ENCODE measurements at places on chromosomes 1 and 21.

DNA sequence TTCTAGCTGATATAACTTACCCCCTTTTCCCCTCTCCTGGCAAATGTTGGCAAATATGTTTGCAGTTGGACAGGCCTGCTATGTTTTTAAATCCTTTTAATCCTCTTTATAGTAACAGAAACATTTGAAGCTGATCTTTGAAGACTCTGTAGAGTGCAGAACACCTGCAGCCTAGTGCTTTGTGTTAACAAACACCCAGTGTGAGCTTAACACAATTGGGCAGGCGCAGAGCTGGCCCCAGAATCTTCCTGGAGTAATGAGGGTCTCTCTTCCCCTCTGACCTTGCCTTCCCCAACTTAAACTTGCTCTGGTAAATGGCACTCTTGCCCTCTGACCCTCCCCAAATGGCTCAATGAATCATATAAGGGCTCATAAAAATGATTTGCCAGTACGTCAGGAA, 247.9 kb upstream of the LYPLAL1 start:
- DNase-seq, result no peak

GRCh38 chr1:39406533-39407450, 84.6 kb upstream of the BMP8A start:
- no peak for DNase-seq

GRCh38 chr21:35933466-35933865, 126.9 kb downstream of the SETD4 start:
- no peak for DNase-seq

GRCh38 chr1:168504064-168504837, 39.5 kb downstream of the XCL2 start:
- DNase-seq, result no peak

DNA sequence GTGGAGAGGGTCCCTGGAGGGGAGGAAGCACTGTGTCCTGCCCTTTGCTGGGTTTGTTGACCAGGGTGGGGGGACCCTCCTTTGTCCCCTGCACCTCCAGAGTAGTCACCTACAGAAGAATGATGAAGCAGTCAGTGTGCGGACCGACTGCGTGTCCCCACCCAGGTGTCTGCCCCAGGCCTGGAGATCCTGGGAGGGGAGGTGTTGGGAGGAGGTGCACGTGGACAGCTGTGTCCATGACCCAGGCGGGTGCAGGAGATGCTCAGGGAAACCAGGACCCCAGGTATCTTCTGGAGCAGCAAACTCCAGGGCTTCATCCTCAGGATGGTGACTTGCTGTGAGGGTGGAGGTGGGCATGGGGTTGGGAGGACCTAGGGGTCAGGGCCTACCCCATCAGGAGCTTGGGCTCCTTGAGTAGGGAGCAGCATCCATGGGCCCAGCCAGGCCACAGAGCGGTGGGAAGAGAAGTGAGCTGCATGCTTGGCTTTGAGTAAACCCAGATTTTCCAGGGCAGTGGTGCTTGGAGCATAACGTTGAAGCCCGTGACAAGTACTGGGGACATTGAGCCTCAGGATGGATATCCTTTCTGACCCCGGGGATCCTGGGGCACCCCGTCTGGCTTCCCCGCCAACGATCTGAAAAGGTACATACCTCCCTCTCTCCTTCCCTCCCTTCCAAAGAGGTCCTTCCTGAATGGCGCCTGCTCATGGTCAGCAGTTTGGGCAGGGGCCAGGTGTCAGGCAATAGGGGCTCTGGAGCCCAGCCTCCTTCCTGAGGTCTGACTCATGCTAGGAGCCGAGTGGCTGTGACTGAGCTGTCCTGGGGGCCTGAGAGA, 13.7 kb downstream of the ACTRT2 start:
- DNase-seq, result no peak

- DNase-seq, result no peak
Measured at GRCh38 chr1:17757426-17757825, 2.3 kb downstream of the ACTL8 start.

GRCh38 chr21:29462479-29462878, 163.8 kb downstream of the BACH1 start:
- no peak for DNase-seq

DNA sequence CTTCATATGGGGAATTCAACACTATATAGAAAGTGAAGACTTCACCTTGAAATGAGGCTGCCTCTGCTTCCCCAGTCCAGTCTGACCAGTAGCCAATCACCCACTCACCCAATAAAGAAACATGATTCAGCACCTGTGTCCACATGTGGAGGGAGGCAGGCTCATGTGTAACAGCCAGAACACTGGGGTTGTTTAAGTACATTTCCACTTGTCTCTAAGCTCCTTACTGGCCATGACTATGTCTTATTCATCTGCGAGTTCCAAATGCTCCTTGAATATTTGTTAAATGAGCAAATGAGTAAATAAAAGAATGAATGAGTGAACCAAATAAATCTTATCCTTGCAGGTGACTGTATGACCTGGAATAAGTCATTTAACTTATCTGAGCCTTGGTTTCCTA, 100.1 kb downstream of the BRINP2 start:
- no peak for DNase-seq

DNA sequence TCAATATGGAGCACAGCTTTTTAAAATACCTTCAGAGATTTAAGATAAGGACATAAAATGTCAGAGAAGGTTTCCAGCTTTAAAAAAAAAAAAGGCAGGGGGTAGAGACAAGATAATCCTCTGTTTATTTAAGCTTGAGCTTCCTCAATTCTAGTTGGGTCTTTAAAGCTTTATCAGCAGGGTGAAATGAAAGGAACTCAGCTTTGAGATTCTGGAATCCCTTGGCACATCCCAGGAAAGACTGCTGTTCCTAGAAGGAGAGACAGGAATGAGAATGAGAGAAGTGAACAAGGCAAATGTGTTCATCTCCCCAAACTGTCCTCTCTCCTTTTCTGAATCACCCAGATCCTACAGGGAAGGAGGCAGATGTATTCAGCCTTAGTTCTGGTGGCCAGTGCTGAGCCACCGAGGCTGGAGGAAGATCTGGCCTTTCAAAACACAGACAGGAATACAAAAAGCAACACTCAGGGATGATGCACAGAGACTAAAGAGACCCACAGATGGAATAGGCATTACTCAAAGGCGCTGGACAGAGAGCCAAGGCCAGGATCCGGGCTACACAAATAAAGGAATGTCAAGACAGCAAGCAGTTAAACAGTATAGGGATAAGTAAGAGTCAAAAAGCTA, 385.8 kb upstream of the DUSP10 start:
- DNase-seq, result no peak

GRCh38 chr1:154325583-154326545, 539 bp downstream of the ATP8B2 start:
- DNase-seq, result peak; percentile 67

GRCh38 chr1:231774719-231775335, 148.2 kb downstream of the DISC1 start:
- no peak for DNase-seq

DNA sequence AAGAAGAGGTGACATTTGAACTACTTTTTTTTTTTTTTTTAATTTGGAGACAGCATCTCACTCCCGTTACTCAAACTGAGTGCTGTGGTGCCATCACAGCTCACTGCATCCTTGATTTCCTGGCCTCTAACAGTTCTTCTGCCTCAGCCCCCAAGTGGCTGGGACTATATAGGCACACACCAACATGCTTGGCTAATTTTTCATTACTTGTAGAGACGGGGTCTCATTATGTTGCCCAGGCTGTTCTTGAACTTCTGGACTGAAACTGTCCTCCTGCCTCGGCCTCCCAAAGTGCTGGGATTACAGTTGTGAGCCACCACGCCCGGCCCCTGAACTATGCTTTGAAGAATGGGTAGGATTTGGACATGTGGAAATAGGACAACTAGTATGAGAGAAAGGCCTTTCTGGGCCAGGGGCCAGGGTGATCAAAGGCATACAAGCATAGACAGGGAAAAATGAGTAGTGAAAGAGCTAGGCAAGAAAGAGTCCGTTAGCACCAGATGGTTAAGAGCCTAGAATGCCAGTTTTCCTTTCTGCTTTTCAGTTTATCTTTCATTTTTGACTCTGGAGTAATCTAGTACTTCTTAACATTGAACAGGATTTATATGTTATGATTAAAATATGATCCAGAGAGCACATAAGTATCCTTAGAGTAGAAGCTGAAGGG, 6.3 kb downstream of the RABGAP1L start:
- DNase-seq, result peak; percentile 92

DNA sequence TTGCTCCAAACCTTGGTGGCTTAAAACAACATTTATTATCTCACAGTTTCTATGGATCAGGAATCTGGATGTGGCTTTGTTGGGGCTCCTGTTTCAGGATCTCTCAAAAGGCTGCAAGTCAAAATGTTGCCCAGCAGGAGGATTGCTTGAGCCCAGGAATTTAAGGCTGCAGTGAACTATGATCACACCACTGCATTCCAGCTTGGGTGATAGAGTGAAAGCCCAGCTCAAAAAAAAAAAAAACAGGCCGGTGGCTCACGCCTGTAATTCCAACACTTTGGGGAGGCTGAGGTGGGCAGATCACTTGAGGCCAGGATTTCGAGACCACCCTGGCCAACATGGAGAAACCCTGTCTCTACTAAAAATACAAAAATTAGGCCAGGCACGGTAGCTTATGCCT, 30.0 kb downstream of the BCAS2 start:
- no peak for DNase-seq

DNA sequence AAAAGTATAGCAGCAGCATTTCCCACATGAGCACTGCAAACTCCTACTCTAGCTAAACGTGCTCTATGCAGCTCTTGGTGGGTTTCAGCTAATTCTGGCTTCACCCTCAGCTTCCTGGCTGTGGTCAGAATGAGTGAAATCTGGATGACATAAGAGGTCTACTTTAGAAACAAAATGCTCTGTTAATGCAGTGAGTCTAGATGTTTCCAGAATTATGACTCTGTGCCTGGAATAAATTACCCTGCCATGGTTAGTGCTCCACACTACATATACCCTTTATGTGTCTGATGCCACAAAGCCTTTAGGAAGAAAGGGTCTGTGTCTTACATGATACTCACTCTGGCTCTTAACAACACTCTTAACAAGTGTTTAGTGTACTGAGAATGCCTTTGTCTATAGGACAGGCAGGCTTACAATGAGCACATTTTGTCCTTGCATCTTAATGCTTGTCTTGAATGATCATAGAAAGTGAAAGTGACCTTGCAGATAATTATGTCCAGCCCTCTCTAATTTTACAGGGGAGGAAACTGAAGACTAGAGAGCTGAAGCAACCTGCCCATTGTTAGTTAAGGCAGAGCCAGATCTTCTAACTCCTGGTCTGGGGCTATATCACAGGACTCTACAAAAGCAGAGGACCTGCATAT, 9.2 kb downstream of the S100A10 start:
- DNase-seq, result no peak

- no peak for DNase-seq
Measured at GRCh38 chr21:39842741-39843459, 24.3 kb upstream of the PCP4 start.

DNA sequence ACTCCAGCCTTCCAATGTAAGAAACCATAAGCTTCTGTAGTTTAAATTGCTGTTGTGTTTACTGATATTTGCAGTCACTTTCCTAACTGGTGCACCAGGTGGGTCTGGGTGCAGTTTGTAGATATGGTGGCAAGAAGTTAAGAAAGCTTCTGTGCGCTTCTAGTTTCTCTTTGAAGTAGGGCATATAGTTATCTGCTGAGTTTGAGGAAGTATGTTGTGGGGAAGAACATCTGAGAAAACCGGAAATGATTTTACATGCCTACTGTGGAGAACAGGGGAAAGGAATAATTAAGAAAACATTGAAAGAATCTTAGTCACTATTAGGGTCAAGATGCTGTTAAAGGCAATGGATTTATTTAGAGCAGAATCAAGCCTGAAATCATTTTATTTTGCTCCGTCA, 14.9 kb upstream of the SLC44A5 start:
- no peak for DNase-seq

DNA sequence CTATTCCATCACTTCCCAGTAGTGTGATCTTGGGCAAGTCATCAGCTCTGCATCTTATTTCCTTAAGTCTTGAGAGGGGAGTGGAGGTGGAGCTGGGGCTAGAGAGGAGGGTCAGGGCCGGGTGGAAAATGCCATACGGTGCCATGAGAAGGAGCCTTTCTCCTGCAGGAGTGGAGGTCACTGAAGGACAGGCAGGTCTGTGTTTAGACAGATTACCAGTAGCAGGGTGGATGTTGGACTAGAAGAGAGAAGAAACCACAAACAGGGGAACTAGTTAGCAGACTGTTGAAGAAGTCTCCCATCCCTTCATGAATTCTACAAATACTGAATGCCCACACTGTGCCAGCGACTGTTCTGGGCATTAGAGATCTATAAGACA, 13.9 kb upstream of the CPT2 start:
- no peak for DNase-seq

DNA sequence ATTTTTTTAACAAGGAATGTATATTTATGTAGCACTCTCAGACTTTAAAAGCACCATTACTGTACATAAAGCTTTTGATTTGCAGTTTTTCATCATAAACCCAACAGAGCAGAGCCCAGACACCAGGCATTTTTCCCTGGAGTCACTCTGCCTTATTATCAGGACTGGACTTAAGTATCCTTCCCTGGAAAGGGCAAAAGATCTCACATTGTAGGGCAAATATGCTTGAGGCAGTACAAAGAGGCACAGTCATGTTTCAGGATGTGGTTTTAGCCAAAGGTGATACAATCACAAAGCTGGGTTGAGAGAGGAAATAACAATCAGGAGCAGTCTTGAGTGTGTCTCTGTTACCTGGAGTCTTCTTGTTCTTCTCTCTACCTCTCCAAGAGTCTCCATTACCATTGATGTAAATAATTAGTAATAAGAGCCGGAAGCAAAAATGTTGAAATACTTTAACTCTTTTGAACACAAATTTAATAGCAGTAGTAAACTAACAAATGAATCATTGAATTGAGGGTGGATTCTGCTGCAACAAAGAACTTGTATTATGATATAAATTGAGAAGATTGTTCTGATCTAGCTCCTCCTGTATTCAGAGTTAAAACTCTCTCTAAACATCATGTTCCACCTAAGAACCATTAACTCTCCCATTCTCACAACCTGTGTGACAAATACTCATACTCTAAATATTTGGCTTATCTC, 160.5 kb downstream of the LTN1 start:
- DNase-seq, result no peak

DNA sequence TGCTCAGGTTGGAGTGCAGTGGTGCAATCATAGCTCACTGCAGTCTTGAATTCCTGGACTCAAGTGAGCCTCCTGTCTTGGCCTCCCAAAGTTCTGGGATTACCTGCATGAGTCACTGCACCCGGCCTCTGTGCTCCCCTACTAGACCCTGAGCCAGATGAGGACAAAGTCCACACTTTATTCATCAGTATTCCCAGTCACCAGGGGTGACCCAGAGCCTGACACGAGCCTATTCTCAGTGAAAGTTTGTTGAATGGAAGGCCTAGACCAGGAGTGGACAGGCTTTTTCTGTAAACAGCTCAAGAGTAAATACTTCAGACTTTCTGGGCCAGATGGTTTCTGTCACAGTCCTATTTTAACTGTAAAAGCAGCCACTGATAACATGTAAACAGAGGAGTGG, 68.2 kb downstream of the MAB21L3 start:
- DNase-seq, result no peak

DNA sequence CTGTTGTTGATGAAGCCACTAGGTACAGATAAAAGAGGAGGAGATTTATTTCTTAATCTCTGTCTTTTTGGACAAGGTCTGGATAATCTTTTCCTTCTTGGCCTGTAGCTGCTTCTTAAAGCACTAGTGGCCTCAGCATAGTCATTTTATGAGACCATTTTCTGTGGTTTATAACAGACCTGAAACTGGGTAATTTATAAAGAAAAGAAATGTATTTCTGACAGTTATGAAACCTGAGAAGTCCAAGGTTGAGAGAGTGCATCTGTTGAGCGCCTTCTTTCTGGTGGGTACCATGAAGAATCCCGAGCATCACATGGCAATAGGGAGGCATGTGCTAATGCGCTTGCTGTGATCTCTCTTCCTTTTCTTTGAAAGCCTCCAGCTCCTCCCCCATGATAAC, 36.7 kb upstream of the PDC start:
- no peak for DNase-seq

All from DMS 273 treated with DMSO at 0.1 percent for 48 hours (cell line).